ENCODE measurements at places on chromosomes 11 and 22.

DNA sequence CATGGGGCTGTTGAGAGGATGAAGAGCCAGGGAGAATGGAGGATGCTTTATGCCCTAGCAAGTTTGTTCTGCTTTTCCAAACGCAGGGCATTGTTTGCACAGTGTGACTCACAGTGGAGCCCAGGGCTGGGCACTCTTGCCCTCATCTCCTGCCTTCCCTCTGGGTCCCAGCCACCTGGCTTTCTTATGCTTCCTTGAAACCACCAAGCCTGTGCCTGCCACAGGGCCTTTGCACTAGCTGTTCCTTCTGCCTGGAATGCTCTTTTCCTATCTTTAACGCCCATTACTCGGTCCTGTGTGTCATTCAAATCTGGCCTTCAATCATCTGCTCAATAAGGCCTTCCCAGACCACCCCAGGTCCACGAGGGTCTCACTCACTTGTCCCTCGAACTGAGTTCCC is 46.9 kb upstream of the RFPL3 start:
- no peak for DNase-seq

DNA sequence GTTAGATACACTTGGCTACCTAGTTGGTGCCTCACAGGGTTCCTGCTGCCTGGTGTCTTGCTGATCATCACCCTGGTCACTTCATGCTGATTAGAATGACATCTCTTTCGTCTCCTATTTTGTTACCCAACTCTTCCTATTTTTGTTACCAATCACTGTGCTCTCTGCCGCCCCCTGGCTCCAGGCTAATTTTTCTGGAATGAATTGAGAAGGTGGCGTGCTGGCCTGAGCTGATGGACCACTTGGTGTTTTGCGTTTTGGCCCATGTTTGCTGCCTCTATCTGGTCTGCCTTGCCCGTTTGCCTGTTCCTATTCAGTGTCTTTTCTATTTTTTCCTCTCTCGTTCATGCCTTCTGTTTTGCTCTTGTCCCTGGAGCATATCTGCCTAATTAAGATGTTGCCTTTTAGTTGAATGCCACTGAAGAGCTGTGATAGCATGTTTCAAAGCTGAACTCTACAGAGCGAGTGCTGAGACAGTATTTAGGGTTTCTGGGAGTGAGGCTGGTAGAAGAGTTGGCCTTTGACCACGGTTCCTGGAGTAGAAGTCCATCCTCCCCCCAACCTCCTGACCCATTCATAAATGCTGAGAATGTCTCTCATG is 5.9 kb upstream of the ATF4 start:
- peak; percentile 55 for DNase-seq

- DNase-seq = no peak
Measured at GRCh38 chr11:71204294-71204693, 48.1 kb downstream of the SHANK2 start.

GRCh38 chr11:93783765-93784144 is 327 bp upstream of the MED17 start:
- no peak for DNase-seq

DNA sequence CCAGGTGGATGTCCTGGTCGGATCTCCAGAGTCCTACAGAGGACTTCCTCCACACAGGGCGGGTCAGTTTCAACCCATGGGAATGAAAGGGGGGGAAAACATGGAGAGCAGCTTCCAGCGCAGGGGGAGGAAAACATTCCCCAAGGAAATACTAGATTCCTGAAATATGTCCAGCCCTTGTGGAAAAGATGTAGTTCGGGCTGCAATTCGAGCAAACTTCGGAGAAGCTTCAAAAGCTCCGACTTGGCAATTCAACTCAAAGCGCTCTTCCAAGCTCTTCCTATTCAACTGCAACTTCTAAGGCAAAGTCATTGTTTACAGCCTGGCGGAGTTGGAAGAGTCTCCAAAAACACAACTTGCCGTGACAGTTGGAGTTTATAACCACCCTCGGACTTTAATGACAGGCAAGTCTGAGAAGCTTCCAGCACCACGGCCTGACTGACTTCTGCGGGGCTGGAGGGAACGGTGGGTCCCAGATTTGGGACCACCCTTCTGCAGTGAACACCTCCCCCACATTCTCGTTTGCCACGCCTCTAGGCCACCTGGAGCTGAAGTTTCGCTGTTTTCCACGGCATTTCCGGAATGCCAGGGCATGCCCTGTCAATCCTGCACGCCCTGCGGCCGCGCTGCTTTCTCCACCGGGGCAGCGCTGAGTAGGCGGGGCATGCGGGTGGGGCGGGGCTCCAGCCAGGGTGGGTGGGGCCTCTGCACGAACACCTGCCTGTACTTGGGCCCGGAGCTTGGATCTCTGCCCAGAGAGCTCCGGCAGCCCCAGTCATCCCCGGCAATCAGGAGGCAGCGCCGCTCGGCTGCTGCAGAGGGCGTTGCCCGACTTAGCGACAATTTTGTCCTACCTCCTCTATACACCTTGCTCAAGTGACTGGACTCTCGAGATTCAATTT is 49.0 kb upstream of the BIRC3 start:
- peak; percentile 44 for DNase-seq

GRCh38 chr11:67057205-67057672 is 592 bp downstream of the RHOD start:
- no peak for DNase-seq

All from EH (cell line).